ENCODE measurements at places on chromosomes 6 and 20.
A peak's percentile ranks its signal among the peaks of the same experiment; 100 is the strongest.

GRCh38 chr6:684831-685636 lies 7.9 kb downstream of the EXOC2 start:
- DNase-seq: peak; percentile 87

DNA sequence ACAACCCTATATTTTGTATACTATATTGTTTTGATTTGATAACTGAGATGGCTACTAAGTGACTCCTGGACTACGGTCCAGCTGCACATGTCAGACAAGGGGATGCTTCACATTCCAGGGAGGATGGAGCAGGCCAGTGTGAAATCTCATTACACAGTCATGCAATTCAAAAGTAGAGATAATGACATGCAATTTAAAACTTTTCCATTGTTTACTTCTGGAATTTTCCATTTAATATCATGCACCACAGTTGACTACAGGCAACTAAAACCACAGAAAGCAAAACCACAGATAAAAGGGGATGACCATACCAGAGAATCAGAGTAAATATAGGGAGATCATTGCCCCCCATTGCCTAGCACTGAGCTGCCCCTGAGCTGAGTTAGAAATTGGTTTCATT lies 366.4 kb downstream of the BTBD9 start:
- peak; percentile 78 for DNase-seq

DNA sequence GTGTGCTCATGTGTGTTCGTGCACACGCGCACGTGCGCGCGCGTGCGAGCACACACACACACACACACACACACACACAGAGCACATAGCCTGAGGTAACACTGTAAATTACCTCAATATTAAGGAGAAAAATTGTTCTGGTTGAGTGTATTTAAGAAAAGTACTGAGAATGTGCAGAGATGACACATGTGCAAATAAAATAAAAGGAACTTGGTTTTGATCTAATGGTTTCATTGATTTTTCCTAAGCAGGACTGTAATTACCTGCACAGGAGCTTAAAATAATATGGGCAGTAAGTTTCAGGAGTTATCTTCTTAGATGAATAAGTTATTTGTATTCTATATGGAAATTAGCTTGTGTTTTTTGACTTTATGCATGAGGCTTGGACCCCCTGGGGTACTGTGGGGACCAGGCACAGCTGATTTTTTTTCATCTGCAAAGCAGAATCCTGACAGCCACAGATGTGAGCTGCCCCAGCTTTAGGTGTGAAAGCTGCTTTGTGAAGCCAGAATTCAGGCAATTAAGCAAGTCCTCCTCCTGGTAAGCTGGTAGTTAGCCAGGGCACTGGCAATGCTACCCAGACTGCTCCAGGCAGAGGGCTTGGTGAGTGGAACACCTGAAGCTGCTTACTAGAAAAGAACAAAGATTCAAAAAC lies 1040.6 kb upstream of the CITED2 start:
- no peak for DNase-seq

- no peak for DNase-seq
Observed at GRCh38 chr20:9377007-9377406, 137.4 kb upstream of the LAMP5 start.

- DNase-seq: no peak
Observed at GRCh38 chr20:32350421-32350820, 7.7 kb upstream of the ASXL1 start.

- peak; percentile 65 for DNase-seq
Observed at GRCh38 chr6:148611213-148611612, 135.6 kb upstream of the UST start.

GRCh38 chr6:81859884-81860283 lies 107.4 kb upstream of the TENT5A start:
- DNase-seq: no peak

DNA sequence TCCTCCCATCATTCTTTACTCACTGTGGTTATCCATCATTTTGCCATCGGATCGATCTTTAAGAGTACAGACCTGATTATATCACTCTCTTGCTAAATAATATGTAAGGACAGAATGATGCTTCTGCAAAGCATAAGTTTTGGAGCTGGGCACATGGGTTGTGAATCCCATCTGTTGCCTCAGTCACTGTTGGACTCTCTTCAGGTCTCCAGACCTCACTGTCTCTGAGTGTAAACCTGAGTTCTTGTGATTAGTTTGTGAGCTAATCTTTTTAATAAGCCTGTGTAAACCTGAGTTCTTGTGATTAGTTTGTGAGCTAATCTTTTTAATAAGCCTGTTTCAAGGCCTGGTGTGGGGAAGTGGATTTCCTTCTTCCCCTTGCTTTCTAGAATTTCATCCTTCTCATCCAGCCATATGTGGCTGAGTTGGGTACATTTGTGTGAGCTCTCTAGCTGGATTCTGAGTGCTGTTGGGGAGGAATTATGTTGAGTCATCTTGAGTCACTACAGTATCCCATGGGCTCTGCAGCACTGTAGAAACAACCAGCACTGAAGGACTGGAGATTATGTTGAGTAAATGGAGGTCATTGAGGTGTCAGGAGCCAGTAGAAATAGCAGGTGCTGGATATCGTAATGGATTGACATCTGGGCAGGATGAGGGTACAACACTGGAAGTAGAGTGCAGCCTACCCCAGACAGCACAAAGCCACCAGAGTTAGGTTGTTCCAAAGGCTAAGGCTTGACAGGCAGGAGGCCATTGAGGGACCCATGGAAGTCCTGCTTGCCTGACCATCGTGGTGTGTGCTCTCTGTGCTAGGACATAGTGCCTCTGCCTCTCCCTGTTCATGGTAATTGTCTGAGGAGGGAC lies 52.4 kb downstream of the SCAND1 start:
- DNase-seq: peak; percentile 93

GRCh38 chr6:90220273-90220672 lies 76.4 kb downstream of the BACH2 start:
- DNase-seq: no peak

Data from amniotic epithelial cell (primary cell).